Fibroblast of the conjunctiva (primary cell): ENCODE measurements at places on chromosomes 7 and 10.

DNA sequence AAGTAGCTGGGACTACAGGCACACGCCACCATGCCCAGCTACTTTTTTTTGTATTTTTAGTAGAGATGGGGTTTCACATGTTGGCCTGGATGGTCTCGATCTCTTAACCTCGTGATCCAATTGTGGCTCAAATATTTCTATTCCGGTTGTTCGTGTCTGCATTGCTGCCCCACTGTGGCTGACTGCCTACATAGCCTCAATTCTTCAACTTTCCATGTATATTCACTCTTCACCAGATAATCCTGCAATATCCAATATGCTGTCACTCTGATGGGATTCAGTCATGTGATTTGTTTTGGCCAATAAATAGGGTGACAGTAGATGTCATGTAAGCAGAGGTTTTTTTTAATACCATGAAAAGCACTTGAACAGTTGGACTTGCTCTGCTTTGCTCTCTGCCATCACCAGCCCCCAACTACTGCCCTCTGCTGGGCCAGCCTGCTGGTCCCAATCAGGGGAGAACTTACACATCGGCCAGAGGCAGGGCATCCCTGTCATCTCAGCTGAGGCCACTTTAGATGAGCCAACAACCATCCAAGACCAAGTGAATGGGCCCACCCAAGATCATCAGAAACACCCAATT is 56.7 kb downstream of the NSUN6 start:
- DNase-seq, result no peak

- no peak for DNase-seq
These were observed 1.6 kb downstream of the PPP3CB start for GRCh38 chr10:73494213-73494612.

- peak; percentile 80 for DNase-seq
These were observed 45.5 kb upstream of the CYTH3 start for GRCh38 chr7:6317797-6318438.

- DNase-seq, result no peak
These were observed 927 bp upstream of the ALOX5 start for GRCh38 chr10:45373003-45373575.

DNA sequence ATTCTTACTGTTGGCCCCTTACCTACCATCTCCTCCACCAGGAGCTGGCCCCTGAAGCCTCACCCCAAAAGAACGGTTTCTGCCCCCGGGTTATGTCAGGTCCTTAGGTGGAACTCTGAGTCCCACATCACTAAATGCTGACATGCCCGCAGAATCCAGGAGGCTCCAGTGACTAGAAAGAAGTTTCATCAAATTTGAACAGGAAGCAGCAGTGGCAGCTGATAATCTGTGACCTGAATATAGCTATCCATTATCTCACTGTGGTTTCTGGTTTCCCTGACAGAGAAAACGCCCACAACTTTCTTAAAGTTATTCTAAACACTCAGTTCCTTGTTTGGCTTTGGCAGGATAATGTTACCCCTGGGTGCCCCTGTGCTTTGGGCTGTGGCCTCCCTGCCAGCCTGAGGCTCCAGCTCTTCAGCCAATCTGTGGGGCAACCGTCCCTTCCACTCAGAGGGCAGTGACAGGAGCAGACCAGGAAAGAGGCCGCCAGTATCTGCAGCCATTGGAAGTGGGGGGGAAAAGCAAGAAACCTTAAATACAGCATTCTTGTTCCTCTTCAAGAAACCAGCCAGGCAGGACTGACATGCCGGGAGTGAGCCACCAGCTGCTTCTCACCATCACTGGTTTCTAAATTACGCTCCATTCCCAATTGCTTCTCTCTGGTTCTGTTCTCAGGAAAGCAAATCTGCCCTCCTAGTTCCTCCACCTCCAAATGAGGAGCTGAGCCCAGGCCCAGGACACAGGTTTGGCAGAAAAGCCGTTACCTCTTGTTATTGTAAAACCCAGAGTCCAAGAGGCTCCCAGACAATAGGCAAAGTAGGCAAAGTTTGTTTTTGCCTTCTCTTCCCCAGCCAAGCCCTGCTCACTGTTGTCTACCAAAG is 41.2 kb upstream of the VCL start:
- DNase-seq, result no peak

- no peak for DNase-seq
These were observed 83.2 kb downstream of the FOXL3 start for GRCh38 chr7:372932-373791.

DNA sequence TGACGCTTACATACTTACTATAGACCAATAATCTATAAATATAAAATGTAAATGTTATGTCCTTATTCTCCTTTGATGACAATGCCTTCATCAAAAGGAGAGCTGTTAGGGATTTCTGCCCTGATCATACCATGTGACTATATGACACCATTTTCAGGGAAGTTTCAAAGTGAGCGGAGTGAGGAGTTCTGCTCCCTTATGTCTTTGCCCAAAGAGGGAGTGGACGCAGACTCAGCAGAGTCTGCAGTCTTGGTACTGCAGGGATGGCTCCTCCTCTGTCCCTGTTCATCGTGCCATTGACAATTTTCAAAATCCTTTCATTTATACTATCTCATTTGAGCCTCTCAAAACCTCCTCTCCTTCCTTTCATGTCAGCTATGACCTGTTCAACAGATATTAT is 27.9 kb downstream of the HYAL4 start:
- no peak for DNase-seq

DNA sequence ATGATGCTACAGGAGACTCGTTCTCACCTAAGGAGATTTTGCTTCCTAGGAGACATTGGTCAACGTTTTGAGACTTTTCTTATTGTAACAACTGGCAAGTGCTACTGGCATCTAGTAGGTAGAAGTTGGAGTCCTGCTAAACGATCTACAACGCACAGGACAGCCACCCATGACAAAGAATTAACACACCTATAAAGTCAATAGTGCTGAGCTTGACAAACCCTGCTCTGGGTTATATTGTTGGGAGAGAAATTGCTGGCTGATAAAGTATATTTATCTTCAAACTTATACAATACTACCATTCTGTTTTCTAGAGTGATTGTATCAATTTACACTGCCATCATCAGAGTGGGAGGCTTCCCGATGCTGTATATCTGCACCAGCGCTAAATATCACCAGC is 57.8 kb downstream of the SAMD9 start:
- DNase-seq, result no peak

- DNase-seq, result no peak
These were observed 26.9 kb downstream of the RAMP3 start for GRCh38 chr7:45184326-45185027.

DNA sequence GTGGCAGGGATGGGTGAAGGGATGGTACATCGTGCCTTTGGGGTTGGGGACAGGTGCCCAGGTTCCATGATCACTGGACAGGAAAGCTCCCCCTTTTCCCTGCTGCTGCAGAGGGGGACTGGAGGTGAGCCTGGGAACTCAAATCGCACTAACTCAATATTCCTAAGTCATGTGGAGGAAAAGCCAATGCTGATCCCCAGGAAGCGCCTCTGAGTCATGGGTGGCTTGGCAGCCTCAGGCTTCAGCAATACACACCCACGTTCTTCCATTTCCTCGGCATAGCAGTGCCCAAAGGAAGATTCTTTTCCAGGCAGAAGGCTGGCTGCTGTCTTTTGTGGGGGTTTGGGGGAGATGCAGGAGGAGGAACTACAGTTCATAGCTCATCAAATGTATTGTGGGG is 165.8 kb downstream of the CCDC3 start:
- DNase-seq, result no peak

- DNase-seq, result no peak
These were observed 96.3 kb downstream of the SNX13 start for GRCh38 chr7:17844022-17844421.

DNA sequence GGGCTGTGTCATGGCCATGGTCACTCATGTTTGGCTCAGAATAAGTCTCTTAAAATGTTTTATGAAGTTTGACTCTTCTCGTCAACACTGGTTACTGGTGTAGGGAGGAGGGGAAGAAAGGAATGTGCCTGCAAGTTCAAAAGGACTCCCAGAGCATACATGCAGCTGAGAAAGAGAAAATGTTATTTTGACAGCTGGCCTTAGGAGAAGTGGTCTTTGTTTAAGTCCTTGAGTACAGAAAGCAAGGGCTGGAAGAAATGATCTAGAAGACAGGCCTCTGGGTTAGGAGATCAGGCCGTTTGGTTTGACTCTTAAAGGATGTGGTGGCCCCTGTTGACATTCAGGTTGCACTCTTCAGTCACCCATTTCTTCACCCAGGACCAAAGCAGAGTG is 245.5 kb downstream of the REEP3 start:
- no peak for DNase-seq

GRCh38 chr10:110387983-110388686 is 83.4 kb upstream of the SMNDC1 start:
- DNase-seq, result no peak

DNA sequence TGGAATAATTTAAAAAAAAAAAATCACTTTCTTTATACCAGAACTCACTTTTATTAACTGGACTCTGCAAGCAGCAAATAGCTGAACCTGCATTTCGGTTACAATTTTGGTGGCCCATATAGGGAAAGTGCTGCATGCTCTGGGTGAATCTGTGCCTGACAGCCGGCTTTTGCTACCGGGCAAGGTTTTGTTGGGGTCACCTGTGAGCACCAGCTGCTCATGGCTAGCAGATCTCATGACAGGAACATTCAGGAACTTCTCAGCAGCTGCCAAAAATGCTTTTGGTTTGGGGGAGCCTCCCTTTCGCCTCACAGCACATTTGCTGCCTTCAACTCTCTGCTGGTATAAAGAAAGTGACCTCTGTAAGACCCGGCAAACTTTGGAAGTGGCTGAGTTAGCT is 13.2 kb upstream of the CREB3L2 start:
- DNase-seq, result no peak

GRCh38 chr7:45459476-45459875 is 114.7 kb upstream of the ADCY1 start:
- DNase-seq, result no peak

DNA sequence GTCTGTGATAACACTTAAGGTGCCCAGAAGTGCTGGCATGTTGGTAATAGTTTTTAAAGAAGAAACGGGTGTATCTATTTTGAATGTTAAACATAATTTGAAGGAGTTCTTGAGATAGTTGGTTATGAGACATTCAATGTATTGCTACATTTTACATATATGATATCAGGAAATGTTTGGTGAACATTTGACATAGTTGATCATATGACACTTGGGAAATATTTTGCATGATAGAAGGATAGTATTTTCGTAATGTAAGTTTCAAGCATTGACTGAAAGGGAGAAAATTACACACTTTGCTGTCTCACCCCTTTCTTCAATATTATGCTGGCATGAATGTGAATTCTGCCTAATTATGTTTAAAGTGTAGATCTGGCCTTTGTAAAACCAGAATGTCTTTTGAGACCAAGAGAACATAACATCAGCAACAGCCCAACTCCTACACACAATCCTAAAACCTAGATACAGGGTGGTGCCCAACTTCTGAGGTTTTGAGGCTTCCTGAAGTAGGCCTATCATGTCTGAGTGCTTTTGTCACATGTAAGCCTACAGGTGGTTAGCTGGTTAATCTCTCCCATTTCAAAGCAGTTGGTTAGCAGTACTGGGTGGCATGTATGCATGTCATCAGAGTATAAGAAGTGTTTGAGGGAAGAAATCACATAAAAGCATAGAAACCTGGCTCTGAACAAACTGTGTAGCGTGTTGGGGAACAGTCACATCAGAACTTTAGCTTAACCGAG is 2.1 kb downstream of the ADD3 start:
- no peak for DNase-seq

- DNase-seq, result no peak
These were observed 24.4 kb downstream of the C7orf57 start for GRCh38 chr7:48059706-48060105.

DNA sequence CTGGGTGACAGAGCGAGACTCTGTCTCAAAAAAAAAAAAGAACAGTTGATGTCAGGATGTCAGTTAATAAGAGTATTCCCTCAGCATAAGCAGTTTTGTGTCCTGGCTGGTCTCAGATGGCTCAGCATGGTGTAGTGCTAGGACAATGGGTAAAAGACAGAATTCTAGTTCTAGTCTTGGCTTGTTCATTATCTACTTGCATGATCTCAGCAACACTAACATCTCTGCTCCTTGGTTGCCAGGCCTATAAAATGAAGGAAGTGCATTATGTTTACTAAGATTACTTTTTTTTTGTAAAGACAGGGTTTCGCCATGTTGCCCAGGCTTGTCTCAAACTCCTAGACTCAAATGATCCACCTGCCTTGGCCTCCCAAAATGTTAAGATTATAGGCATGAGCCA is 84.3 kb upstream of the SP8 start:
- no peak for DNase-seq
